ENCODE measurements at places on chromosomes 12 and 14.

GRCh38 chr14:34119107-34119858 lies 168.4 kb upstream of the EGLN3 start:
- DNase-seq = no peak

GRCh38 chr14:29232153-29232552 lies 465.6 kb downstream of the FOXG1 start:
- DNase-seq = no peak

DNA sequence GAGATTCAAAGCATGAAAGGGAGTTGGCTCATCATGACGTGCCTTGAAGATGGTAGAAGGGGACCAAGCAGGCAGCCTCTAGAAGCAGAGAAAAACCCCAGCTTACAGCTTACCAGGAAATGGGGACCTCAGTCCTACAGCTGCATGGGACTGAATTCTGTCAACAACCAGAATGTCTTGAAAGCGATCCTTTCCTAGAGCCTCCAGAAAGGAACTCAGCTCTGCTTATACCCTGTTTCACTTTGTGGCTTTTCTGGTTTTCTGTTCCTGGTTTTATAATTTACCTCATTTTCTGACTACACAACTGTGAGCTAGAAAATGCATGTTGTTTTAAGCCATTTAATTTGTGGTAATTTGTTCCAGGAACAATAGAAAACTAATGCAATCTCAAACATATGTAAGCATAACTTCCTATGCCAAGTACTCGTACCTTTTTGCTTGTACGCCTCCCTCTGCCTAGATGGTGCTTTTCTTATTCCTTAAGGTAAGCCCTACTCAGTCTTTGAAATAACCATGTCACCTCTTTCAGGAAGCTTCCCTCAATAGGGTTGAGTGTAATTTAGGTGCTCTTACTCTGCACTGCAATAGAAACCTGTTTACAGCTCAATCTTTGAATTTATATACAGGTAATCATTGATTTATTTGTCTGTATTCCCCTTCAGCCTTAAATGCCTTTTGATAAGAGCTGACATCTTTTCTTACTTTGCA lies 348.8 kb downstream of the TMEM117 start:
- no peak for DNase-seq

DNA sequence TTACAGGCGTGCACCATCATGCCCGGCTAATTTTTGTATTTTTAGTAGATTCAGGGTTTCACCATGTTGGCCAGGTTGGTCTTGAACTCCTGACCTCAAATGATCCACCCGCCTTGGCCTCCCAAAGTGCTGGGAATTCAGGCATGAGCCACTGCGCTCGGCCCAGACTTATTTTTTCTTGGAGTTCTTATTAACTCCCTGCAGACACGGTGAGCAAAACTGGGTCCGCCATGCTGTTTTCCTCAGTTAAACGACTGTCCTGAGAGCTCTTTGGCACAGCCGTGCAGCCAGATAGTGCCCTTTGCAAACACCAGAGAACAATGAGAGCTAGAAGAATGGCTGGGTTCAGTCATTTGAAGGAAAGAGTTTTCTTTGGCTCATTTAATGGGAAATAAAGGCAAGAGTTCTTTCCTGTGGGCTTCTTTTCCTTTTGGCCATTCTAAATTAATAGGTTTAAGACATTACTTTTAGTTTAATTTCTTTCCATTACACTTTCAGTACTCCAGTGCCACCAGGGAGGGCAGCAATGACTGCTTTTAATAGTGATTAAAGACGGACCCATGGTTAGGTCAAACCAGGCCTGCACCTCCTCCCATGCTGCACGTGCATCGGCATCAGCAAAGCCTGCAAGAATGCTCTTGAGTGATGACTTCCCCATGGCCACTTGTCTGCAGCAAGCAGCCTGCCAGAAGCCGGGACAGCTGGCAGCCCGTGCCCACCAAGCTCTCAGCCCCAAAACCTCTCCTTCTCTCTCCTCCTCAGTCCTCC lies 60.7 kb downstream of the VCPKMT start:
- DNase-seq = no peak

DNA sequence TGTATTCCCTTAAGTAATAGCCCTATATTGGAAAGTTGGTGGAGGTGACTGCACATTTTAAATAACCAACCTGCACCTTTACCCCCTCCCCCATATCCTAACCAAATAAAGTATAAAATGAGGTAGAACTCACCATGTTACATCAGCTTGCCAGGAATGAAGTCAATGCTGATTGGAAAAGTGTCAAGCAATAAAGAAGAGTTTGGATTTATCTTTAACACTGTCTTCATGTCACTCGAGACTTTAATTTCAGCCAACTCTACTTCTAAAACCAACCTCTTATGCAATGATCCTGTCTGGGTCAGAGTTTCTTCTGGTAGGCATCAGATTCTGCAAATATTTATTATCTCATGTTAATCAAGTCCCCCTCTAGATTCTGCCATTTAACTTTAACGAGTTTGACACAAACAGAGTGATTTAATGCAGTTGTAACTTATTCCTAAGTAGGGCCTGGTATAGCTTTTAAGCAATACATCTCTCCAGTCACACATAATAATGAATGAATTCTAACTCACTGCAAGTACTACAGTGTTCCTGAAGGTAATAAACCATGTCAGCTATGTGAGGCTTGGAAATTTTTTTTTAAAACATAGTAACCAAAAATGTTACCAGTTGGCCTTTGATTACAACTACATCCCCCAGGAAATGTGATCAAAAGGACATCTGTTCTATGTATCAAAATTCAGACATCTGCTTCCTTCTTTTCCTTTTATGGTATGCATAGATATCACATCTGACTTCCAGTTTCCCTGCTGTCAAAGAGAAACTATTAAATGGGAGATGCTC lies 98.7 kb downstream of the ERGIC2 start:
- no peak for DNase-seq

DNA sequence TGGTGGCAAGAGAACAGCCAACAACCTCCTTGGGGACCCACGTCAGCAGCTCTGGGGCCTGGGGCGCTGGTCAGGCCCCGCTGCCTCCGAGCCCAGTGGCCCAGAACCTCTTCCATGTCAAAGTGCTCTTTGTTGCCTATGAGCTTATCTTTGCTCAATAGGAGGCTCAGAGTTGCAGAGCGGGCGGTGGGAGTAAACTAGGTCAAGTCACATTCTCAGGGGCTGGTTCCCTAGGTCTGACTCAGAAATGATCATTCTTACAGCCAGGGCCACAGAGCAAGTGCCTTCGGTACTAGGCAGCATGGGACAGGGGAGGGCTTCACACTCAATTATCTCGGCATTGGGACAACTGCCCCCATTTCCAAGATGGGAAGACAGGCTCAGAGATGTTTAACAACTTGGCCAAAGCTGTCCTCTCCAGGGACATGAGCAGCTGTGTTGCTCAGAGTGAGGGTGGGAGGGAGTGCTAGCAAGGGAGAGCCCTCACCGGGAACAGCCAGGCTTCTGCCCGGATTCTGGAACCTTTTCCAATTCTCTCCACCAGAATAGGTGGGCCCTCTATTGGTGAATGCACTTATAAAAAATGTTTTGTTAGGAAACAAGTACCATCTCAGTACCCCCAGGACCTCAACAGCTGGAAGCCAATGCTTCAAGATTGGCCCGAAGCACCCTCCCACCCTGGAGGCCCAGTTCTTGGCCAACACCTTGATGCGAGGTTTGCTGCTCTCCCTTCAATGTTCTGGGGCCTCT lies 11.9 kb downstream of the SLC25A29 start:
- DNase-seq = no peak

DNA sequence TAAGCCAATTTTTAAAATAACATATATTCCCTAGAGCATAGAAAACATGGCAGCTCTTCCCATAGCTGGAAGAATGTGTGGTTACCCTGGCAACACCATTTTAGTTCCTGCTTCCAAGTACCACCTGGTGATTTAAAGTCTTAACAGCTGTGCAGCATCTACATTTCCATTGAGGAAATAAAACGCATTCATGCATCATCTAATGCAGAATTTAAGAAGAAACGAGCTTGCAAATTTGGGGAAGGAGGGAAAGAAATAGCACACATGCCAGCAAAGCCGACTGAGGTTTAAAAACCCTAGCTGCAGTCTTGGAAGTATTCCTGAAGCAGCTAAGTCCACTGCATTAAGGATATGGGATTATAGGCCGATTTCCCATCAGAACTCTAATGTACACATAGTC lies 22.8 kb upstream of the SLC38A2 start:
- DNase-seq = no peak

GRCh38 chr14:85417396-85417795 lies 112.5 kb upstream of the FLRT2 start:
- no peak for DNase-seq

DNA sequence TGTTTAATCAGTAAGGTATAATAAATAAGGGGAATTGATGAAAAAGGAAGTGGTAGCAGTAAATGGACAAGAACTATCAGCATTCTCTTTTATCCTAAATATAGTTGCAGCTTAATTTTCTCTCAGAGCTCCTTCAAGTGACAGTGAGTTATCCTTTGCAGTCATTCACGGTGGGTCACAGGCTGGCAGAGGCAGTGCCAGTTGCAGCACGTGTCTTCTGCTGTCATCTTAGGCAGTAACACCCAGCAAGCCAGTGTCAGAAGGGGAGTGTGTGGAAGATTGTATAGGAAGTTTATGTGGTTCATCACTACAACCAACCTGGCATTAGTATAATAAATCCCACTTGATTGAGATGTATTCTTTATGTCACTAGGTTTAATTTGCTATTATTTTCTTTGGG lies 170.0 kb downstream of the CCDC91 start:
- DNase-seq = no peak

GRCh38 chr12:23098517-23098916 lies 473.5 kb downstream of the ETNK1 start:
- DNase-seq = no peak

DNA sequence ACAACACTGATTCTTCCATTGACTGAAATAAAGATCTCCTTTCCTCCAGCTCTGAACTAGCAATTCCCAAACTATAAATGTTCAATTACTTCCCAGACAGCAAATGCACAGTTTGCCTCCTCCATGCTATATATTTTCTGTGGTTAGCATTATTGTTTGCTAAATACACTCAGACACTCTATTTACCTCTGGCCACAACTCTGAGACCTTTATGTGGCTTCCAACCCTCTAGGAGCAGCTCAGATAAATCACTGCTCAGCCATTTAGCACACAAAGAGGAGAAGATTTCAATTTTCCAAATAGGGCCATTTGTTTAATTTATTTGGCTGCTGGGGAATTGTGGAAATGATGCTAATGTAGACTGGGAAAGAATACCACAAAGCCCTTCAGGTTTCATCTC lies 202.0 kb downstream of the SPTSSA start:
- DNase-seq = no peak

DNA sequence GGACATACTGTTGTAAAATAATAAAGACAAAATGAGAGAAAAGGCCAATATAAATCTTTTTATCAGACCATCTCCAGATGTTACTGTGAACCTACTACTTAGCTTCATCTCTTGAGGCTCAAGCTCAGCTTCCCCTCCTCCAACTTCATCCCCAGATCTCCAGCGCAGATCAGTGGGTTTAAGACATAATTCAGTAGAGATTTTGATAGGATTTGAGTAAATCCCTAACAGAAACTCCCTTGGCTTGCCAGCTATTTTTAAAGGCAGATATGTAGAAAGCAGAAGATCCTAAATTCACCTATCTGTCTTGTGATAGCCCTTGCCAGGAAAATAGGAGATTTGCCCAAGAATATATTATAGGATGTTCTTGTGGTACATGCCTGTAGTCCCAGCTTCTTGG lies 236.7 kb downstream of the FBXL14 start:
- DNase-seq = no peak

DNA sequence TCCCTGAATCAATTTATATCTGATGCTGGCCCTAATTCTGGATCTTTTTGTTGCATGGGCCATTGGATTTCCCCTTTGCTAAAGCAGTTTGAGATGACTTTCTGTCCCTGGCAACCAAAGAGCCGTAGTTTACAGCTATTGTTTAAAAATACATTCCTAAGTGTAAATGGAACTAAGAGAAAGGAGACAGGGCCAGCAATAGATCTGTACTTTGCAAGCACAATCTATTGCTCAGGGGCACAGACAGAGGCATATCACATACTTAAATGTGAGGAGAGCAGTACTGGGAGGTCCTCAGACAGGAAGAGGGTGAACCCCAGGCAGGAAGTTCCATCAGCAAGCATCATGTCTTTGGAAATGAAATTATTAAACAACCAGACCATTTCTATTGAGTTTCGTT lies 126.6 kb downstream of the ZFP36L1 start:
- DNase-seq = no peak

DNA sequence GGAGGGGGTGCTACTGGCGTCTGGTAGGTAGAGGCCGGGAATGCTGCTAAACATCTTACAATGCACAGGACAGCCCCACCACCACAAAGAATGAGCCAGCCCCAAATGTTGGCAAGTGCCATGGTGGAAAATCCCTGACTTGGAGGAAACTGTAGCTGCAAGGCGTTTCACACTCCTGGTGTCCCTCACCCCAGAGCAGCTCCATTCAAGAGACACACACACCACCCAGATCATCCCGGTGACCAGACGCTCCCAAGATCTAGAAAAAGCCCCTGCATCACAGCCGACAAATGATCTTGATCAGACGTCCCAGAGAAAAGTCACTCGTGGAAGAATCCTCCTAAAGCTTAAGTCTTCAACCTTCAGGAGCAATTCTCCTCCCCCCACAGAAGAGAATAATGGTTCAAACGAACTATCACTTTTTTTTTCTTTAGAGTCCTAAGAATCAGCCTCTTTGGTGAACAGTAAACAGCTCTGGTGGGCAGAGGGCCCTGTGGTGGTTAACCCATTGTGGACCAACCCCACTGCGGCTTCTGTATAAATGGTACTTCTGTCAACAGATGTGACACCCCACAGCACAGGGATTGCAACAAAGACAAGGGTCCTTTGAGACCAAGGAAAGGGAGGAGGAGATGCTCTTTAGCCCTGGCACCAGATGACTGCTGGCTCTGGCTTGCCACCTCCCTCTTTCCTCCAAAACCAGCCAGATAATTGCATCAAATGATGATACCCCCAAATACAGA lies 2.7 kb downstream of the GLTP start:
- DNase-seq = no peak

- DNase-seq = no peak
Measured at GRCh38 chr14:68561531-68562007, 231.3 kb downstream of the ZFP36L1 start.

- no peak for DNase-seq
Measured at GRCh38 chr14:56889705-56890104, 79.4 kb upstream of the OTX2 start.

DNA sequence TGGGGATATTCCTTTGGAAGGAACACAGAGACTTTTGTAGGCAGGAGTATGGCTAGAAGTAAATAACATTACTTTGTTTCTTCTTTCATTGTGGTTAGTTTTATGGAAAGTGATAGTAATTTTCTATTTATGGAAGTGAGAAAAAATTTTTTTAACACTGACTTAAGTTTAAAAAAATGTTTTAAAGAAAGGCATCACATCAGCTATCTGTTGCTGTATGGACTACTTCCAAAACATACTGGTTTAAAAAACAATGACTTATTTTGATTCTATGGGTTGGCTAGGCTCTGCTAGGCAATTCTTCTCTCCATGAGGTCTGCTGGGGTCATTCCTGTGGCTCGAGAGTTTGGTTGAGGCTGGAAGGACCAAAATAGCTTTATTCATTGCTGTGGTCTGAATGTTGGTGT lies 31.7 kb upstream of the SLC38A2 start:
- DNase-seq = no peak

DNA sequence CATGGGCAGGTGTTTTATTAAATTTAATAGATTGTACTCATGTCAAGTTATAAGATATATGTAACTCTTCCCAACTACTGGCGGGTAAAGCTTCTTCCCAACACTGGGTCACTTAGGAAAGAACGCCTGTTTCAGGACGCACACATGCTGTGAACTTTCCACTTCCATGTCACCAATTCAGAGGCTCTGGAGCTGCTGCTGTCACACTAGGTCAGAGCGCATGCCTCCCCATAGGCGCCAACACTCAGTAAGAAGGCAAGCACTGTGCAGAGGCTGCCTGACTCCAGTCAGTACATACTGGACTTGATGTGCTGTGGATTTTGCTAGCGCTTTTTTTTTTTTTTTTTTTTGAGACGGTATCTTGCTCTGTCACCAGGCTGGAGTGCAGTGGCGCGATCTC lies 17.2 kb downstream of the SLC15A4 start:
- no peak for DNase-seq
